ENCODE measurements at places on chromosomes 6 and 20.

DNA sequence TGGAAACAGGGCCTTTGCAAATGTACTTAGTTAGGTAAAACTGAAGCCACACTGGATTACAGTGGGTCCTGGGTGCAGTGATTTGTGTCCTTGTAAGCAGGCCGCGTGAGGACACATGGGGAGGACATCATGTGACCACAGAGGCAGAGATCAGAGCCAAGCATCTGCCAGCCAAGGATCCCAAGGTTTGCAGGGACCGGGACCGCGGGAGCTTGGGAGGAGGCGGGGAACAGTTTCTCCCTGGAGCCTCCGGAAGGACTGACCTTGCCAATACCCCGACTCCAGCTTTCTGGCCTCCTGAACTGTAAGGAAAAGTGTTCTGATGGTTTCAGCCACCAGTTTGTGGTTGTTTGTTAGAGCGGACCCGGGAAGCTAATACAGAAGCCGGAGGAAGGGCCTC, 500.9 kb downstream of the PREX1 start:
- peak; percentile 92 for DNase-seq

DNA sequence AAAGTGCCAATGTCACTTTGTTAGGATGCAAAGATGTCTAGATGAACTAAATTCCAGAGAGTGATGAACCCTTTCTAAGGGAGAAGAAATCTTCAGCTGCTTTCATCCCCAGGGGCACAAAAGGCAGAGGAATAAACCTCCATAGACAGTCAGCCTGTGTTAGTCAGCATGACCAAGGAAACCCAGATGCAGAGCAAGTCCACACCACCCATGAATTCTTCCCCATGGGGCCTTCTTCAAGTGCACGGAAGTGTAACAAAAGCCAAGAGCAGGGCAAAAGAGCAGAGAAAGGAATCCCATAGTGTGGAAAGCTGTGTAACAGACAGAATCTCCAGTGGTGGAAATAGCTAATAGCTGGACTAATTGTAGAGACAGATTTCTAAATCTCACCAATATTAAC, 50.0 kb downstream of the DCDC2 start:
- no peak for DNase-seq

- DNase-seq = peak; percentile 24
These were observed 41.8 kb upstream of the LAMA4 start for GRCh38 chr6:112296122-112296521.

GRCh38 chr20:56956534-56956933, 309.9 kb downstream of the BMP7 start:
- DNase-seq = no peak

DNA sequence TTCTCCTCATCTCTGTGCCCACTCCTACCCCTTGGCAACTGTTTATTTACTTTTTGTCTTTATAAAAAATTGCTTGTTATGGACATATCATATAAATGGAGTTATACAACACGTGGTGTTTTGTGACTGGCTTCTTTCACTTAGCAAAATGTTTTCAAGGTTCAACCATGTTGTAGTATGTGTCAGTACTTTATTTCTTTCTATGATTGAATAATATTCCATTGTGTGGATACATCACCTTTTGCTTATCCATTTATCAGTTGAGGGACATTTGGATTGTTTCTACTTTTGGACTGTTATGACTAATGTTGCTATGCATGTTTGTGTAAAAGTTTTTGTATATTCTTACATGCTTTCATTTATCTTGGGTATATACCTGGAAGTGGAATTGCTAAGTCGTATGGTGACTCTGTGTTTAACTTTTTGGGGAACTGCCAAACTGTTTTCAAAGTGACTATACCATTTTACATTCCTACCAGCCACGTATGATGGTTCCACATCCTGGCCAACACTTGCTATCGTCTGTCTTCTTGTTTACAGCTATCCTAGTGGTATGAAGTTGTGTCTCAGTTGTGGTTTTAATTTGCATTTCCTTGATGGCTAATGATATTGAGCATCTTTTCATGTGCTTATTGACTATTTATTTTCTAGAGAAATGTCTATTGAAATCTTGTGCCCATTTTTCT, 84.4 kb downstream of the SLX4IP start:
- no peak for DNase-seq

- no peak for DNase-seq
These were observed 10.4 kb downstream of the E2F3 start for GRCh38 chr6:20411953-20412681.

DNA sequence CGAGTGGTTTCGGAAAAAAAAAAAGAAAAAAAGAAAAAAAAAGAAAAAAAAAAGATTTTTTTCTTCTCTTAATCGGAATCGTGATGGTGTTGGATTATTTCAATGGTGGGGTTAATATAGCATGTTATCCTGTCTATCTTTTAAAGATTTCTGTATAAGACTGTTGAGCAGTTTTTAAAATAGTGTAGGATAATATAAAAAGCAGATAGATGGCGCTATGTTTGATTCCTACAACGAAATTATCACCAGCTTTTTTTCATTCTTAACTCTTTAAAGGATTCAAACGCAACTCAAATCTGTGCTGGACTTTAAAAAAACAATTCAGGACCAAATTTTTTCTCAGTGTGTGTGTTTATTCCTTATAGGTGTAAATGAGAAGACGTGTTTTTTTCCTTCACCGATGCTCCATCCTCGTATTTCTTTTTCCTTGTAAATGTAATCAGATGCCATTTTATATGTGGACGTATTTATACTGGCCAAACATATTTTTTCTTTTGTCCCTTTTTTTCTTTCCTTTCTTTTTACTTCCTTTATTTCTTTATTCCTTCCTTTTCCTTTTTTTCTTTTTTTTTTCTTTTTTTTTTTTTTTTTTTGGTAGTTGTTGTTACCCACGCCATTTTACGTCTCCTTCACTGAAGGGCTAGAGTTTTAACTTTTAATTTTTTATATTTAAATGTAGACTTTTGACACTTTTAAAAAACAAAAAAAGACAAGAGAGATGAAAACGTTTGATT, 3.6 kb downstream of the SOX4 start:
- no peak for DNase-seq

DNA sequence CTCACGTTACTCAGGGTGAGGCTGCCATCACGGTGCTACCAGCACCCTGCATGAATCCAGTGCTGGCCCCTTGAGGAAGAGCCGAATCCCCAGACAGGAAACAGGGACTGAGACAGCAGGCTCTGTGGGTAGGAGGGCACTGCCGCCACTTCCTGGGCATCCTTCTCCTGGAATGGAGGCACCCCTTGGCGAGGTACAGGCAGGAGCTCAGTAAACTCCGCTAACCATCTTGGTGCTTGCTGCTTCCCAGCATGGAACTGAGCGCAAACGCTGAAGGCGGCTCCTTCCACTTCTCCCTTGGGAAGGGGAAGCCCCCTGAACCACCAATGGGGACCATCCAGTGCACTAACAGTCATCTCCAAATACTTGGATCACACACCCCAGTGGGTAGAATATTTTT, 13.5 kb upstream of the CCDC167 start:
- DNase-seq = no peak

DNA sequence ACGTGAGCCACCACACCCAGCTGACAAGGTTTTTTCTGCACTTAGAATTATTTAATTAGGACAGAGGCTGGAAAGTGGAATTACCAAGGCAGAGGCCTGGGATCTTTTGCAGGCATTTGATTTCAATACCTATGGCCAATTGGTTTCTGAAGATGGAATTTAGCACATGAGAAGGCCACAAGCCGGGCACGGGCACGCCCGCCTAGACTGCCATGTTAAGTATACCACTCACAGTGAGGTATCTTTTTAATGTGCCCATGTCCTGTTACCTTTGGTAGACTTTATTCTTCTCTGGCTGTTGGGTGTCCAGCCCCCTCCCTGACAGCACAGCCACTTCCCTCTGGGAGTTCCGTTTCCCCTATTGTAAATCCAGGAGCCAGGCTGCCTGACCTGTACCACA, 18.0 kb upstream of the TAF8 start:
- DNase-seq = no peak

GRCh38 chr20:38222231-38222922, 38.2 kb downstream of the KIAA1755 start:
- DNase-seq = peak; percentile 71

DNA sequence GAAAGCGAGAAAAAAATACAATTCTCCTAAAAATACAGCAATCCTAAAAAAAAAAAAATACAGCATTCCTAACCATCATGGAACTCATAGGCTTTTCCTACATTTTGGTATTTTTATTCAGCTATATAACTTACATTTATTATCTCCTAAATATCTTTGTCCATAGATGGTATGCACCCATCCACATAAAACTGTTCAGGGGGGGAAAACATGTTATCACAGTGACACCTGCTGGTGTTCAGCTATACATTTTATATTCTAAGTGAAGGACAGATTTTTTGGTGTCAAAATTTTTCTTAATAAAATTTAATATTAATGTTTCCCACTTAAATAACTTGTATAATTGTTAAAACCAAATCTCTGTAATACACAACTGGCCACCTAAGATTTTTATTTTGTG, 58.0 kb downstream of the BLOC1S5 start:
- no peak for DNase-seq

- DNase-seq = no peak
These were observed 105.1 kb downstream of the MMS22L start for GRCh38 chr6:97177905-97178304.

DNA sequence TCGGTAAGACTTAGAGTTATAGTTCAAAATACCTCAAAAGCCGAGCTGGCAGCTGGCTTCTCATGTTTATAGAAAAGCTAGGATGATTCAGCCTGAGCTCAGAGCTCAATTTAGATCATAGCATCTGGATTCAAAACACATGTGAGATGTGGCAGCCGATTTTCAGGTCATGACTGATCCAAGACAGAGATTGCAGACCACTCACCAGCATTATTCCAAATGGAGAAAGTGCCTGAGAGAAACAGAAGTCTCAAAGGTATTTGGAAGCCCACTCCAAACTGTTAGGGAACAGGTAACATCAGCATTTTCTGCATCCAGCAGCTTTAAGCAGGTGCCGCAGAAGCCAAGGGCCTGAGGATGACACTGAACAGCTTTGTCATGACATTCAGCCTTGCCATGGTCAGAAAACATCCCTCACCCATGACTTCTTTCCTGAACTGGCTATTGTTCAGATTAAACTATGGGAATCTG, 102.2 kb downstream of the BACH2 start:
- DNase-seq = no peak

DNA sequence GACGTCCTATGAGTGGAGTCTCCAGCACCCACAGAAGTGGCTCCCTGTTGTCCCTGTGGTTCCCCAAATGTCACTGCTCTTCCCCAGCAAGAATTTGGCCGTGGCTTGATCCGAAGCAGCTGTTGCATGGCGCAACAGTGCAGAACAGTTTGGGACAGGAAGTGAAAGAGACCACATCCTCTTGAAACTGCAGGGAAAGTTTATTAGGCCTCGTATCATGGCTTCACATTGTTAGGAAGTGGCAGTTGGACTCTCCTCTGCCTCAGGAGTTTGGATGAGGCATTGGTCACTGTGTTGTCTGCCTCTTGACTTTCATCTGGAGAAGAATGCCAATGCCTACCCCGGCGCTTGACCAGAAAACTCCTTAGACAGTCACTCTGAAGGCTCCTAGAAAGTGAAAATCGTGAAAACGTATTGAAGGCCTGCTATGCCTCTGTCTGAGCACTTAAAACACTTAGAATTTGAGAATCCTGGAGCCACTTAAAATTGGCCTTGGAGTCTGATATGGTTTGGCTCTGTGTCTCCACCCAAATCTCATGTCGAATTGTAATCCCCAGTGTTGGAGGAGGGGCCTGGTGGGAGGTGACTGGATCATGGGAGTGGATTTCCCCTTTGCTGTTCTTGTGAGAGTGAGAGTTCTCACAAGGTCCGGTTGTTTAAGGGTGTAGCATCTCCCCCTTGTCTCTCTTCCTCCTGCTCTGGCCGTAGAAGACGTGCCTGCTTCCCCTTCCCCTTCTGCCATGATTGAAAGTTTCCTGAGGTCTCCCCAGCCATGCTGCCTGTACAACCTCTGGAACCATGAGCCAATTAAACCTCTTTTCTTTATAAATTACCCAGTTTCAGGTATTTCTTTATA, 334.9 kb upstream of the JARID2 start:
- DNase-seq = no peak

DNA sequence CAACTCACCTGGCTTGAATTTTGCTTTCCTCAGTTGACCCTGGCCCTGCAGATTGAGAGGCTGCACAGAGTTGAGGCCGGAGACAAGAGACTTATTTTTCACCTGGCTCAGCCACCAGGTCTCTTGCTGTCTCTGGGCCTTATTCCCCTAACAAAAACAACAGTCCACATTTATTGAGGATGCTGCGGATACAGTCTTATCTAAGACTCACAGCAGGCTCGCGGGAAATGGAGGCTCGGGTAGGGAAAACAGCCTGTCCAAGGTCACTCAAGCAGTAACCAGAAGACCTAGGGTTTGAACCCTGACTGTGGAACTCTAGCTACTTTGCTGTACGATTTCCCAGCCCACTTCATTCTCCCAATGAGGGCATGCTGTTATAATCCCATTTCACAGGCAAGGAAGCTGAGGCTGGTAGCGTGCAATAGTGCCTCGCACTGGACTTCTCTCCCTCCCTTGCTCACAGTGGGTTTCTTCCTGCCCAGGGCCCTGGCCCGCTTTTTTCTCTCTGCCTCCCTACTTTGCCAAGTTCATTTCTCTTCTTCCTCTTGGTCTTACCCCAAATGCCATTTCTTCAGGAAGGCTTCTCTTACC, 57.7 kb downstream of the RBM38 start:
- no peak for DNase-seq

DNA sequence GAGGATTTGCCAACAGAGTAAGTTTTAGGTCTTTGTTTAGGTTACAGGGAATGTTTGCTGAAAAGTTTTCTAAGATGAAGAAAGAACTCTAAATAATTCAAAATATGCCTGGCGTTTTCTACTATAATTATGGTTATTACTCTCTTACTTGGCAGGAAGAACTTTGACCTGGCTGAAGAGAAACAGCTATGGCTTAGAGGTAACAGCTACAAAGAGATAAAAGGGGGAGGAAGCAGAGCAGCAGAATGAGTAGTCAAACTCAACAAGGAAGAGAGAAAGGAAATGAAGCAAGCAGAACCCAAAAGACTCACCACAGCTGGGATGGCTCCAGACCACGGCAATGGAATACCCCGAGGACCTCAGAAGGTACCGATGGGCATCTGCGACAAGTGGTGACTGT, 95.6 kb downstream of the KIF16B start:
- DNase-seq = no peak

DNA sequence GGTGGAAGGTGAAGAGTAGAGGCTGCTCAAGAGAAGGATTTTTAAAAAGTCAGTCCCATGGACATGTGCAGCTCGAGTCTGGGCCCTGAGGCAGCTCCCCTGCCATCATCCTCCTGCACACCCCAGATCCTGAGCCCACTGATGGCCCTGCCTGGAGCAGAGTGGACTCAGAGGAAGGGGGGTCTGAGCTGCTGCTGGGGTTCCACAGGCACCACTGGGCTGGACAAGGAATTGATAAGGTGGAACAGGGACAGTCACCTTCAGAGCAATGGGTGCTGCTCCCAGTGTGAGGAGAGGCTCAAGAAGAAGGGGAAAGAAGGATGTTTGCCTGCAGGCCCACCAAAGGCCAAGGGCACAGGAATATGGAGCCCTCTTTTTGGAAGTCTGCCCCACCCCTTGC, 6.2 kb downstream of the ULBP2 start:
- DNase-seq = no peak

DNA sequence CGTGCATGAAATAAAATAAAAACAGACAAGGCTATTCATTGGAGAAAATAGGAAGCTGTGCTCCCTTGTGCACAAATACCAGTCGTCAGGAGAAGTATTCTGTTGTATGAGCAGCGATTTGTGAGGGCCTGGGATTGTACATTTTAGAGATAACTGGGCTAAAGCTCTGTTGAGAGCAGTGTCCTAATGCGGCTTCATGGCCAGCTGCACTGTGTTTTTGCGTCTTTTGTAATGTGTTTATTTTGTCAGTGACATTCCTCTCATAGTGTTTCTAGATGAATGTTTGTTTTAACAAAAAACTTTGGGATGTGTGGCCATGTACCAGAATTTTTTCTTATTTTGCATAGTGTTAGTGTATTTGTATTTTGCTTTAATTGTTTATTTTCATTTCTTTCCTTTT, 14.8 kb downstream of the ERMARD start:
- no peak for DNase-seq

Measured in WERI-Rb-1 (cell line).